ENCODE measurements at places on chromosomes 5 and 9.

- DNase-seq, result no peak
Measured at GRCh38 chr9:73199886-73200285, 48.2 kb downstream of the ANXA1 start.

DNA sequence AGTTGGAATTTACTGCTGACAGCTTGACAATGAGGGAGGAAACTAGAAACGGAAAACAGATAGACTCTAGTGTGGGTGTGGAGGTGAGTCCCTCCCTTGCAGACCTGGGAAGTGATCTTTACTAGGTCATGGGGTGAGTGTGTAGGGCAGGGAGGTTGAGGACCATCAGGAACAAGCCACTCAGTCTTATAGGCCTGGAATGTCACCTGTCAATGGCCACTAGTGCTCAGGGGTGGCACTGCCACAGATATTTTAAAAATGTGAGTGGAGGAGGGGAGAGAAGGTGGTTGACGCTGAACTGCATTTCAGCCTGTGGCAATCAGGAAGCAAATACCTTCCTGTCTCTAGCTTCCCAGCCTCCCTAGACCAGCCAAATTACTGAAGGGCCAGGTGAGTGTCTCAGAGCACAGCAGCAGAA lies 9.0 kb downstream of the OR2S2 start:
- no peak for DNase-seq

DNA sequence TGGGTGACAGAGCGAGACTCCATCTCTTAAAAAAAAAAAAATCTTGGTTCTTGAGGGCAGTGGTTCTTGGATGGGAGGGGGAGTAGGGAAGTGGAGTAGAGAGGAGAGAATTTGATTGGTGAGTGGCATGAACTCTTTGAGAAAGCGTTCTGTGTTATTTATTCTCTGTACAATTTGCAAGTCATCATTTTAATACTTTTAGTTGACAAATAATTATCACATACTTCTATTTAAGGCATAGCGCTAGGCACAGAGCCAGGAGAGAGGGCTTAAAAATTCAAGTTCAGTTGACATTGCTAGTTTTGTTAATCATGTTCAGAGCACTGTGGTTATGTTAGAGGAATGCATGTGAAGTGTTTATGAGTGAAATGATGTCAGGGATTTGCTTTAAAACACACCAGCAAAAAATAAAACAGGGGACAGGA lies 24.6 kb downstream of the HSDL2 start:
- DNase-seq, result no peak

- no peak for DNase-seq
Measured at GRCh38 chr5:124859027-124859426, 112.6 kb upstream of the ZNF608 start.

DNA sequence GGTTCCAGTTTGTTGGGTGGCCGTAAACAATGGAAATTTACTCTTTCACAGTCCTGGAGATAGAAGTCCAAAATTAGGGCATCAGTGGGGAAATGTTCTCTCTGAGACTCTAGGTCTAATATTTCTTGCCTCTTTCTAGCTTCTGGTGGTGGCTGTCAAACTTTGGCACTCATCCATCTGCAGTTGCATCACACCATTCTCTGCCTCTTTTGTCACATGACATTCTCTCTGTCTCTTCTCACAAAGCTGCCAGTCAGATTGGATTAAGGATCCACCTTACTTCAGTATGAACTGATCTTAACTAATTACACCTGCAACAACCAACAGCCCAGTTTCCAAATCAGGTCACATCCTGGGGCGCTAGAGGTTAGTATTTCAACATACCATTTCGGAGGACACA lies 222.9 kb upstream of the FTMT start:
- no peak for DNase-seq

DNA sequence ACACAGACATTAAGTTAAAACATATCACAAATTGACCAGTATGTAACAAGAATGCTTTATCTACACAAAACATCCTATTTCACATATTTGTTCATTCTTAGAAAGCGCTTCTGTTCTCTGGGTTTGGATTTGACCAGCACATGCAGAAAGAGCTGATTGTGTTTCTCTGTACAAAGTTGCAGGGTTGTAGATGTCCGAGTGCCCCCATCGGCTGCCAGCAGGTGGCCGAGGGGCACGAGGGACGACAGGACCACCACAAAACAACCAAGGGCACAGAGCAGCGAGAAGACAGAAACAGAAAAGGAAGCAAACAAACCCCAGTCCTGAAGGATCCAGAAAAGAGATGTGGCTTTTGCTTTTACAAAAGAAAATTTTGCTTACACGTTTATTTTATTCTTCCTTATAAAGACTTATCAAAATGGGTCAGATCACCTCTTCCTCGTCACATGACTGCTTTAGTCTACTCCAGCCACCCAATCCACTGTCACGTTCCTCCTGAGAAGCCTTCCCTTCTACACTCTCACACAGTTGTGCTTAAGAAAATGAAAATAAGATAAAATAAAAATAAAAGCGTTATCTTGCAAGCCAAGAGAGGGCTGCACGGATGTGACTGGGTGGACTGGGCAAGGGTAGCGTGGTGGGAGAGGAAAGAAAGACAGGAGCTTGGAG lies 9.5 kb downstream of the OTP start:
- no peak for DNase-seq

- DNase-seq, result no peak
Measured at GRCh38 chr9:84340535-84340934, at the start of gene SLC28A3. TSS of gene SLC28A3 (minus strand) at chr9:84340758. CDS start at chr9:84340633, 125 bp downstream.

DNA sequence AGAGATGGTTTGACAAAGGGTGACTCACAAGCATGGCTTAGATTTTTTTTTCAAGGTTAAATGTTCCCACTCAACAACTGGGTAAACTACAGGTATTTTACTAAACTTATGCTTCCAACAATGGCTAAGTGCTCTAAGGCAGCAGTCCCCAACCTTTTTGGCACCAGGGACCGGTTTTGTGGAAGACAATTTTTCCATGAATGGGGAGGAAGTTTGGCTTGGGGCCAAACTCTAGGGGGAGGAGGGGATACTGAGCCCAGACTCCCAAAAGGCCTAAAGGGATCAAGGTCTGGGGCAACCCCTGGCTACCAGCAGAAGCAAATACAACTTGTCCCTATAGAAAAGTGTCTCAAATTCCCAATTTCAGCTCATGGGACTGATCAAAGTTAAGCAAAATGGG lies 32.0 kb upstream of the HSD17B3 start:
- no peak for DNase-seq

DNA sequence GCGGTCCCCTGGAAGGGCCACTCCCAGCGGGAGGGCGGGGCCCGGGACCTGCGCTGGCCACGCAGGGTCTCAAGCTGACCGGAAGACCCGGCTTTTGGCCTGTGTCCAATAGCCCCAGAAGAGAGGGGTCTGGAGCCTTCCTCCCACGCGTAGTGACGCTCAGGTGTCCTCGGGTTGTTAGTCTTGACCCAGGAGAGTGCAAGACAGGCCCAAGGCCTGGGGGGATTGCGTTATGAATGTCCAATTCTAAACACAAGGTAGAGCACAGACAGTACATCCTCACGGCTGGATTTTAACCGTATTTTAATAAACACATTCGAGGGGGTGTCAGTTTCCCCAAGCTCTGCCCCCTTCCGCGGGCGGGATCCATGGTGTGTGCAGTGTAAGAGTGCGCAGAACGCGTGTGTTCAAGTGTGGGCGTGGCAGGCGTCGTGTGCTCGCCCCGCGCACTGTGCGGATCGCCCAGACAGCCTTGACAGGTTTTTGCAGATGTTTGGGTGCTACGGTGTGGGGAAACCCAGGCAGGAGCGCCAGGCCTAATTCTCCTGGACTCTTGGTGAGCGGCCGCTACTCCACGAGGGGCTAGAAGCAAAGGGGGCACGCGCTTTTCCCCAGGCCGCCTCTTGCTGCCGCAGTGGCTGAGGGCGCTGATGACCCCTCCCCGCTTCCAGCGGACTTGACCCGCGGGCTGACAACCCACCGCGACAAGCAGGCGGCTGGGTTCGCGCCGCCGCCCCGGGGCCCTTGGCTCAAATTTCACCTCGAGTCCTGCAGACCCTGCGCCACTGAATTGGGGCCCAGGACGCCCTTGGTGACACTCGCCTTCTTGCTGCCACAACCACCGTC lies 6.1 kb upstream of the DMRT3 start:
- DNase-seq, result no peak

DNA sequence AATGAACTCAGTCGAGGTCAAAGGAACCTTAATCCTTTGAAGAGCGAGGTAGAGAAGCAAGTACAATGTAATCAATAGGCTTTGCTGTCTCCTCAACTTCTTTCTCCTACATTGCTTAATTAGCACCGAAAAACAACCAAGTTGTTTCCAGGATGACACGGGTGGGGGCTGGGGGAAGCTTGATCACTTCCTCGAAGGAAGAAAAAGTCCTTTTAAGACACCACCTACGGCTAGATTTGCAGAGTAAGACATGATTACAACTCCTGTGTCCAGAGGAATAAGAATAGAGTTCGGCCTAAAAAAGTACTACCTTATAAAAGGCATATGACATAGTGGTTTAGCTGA lies 811 bp upstream of the ARRDC3 start:
- DNase-seq, result no peak

DNA sequence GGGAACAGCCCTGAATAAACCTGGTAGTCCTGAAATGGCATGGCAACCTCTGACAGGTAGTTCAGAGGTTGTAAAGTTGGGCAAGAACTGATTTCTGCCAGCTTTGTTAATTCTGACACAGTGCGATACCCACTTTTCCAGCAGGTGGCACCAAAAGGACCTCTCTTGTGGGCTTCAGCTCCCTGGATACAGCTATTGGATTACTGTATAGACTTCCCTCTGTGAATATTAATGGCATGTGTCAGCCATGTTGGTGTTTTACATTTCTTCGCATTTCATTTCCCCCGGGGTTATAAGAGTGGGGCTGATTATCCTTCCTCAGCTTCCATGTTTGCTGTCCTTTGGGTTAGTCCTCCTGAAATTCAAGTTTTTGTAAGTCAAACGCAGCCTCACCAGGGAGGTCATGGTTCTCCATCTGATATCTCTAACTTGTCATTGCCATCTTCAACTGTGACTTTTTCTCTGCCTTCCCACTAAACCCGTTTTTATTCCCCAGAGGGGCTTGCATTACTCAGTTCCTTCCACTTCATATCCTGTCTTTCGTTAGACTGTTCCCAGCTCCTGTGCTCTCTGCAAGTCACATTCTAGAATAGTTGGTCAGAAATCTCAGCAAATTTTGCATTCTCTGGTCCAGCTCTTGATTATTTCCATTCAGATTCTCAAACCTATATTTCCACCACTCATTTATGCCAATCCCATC lies 135.6 kb downstream of the LIFR start:
- peak; percentile 34 for DNase-seq

DNA sequence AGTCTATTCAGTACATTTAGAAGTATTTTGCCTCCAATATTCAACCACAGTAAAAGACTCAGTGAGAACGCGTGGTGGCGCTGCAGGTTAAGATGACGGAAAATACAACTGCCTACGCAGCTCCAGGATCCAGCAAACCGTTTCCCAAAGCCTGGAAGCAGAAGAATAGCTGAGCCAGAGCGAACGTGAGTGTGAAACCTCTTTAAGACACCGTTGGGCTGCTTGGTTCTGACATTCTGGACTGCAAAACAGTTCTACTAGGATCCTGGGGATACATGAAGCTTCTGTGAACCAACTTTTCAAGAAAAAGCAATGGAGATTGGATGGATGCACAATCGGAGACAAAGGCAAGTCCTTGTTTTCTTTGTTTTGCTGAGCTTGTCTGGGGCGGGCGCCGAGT lies at the start of gene PCDHB16:
Gene PCDHB16, plus strand, starts transcription at position 140 of the 400 bp plus-strand sequence. Its CDS starts 173 bp downstream, at position 313.
- DNase-seq, result peak; percentile 70

GRCh38 chr5:35483780-35484179 lies 133.9 kb upstream of the SPEF2 start:
- no peak for DNase-seq

- DNase-seq, result no peak
Measured at GRCh38 chr9:16236882-16237281, 633.6 kb downstream of the BNC2 start.

DNA sequence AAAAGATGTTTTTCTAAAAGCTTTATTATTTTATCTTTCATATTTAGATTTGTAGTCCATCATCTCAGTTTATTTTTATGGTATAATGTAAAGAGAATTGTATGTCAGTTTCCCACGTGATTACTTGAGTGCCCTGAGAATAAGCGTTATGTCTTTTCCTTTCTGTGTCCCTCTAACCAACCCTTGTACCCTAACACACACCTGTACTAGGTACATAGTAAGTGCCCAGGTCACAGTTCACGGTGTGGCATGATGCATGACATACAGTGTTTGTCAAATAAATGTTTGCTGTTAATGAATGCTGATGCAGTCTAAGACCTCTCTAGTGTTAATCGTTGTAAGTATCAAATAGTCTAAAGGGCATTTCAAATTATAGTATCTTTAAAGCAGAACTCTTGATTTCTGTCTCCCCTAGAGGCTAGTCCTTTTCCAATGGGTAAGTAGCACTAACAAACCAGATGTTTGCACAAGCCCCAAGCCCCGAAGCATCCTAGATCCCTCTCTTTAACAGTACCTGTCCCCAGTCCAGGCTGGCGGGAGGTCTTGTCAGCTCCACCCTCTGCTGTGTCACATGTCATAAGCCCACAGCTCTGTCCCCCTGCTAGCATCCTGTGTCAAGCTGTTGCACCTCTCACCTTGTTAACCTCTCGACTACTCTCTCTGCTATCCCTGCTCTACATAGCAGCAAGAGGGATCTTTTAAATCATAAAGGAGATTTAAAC lies 23.7 kb downstream of the NUP214 start:
- DNase-seq, result no peak

- no peak for DNase-seq
Measured at GRCh38 chr5:67921004-67921601, 294.5 kb upstream of the PIK3R1 start.

DNA sequence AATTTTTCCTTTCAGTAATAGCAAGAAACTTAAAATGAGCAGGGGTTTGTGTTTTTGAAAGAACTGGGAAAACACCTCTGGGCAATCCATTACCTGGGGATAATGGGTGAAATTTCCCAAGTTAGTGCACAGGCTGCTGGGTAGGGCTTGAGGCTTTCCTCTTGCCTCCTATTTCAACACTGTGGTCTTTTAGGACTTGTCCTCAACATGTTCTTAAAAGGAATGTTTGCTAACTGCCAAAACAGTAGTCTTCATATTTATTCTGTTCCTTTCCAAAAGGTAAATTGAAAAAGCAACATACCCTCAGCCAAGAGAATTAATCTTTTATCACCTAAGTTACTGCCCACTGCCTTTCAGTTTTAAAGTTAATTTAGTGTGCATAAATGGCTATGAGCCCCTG lies 158.3 kb upstream of the CCDC152 start:
- no peak for DNase-seq

DNA sequence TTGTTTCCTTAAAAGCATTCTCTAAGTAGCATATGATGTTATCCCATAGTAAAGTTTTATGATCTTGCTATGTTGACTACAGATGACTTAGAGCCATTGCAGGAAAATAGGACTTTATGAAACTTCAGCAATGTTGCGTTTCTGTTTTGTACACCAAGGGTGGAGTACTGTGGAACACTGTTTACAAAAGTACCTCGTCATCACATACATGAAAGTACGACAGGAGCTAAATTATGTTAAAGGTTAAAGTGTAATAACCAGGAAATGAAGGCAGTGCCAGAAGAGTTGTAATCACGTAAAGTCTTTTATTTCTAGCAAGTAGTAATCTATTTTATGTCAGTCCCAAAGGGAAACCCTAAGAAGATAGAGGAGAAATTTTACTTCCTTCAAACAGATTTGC lies 50.9 kb downstream of the C9orf85 start:
- DNase-seq, result no peak

DNA sequence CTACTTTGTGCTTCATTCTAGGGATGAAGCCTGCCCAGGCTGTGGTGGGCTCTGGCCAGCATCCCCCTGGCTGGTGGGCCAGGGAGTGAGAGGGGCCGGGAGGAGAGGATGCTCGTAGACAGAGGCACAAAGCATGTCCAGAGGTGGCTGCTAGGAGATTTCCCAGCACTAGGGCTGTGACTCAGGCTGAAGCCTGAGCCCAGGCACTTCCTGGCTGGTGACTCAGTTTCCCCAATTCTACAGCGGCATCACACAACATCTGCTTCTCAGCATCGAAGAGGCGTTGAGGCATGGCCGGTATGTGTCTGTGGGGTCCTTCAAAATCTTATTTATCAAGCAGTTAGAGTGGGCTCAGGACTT lies 55.6 kb downstream of the DUSP1 start:
- DNase-seq, result no peak
